Fibroblast of skin of left quadriceps (primary cell): ENCODE measurements at places on chromosomes 1 and 21.

- DNase-seq, result no peak
These were observed 94.0 kb downstream of the SLC35F3 start for GRCh38 chr1:233998456-233998855.

DNA sequence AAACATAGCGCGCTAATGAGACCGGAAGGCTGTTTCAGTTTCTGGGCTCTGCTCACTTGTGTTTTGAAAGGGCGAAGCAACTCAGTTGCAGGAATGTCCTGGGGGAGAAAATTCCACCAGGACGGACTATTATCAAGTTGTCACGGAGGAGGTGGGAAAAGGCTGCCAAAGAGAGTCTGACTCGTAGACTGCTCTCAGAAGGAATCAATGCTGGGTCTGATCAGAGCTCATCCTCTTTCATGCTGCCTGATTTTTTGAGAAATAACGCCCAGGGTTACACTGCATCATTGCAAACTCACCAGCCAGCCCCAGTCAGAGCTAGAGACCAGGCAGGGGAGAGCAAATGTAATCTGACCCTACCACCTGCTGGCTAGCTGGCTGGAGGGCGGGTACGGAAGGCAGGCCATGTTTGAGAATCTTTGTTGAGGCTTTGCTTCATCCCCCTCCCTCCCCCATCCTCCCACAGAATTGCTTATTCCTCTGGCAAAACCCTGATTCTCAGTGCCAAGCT lies 36.4 kb upstream of the BCL9 start:
- DNase-seq, result no peak

DNA sequence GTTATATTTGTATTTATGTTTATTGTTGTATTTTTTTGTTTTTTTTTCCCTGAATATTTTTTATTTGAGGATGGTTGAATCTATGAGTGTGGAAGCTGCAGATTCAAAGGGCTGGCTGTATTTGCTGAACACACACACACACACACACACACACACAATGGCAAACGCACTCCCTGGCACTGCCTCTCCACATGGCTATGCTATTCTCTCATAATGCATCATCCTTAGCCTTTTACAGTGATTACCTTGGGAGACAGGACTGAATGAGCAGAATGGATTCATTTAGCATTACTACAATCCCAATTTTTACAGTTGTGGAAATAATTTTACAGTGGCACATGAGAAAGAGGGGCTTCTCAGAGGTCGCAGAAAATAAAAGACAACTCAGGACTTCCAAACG lies 390.1 kb downstream of the PCP4 start:
- no peak for DNase-seq

GRCh38 chr1:168897249-168897648 lies 168.2 kb upstream of the DPT start:
- no peak for DNase-seq

DNA sequence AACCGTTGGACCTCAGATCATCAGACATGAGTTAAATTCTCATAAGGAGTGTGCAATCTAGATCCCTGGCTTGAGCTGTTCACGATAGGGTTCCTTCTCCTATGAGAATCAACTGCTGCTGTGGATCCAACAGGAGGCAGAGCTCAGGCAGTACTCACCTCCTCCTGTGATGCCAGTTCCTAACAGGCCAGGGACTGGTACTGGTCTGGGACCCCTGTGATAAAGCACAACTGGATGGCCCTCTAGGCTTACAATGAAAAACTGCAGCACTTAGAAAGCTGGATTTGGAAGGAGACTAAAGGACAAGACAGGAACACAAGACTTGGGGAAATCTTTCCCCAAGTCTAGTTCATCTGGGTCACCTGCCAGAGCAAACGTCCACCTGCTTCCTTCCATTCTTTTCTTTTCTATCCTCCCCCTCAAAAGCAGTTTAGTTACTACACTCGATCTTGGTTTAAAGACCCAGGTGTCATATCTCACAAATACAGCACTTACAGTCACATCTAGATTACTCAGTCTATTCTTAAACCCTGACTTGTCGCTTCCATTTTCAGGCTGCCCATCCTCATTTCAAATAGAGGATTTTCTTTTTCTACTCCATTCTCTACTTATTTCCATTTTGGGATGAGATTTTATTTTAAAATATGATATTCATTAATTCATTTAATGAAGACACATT lies 59.8 kb downstream of the PTPN14 start:
- no peak for DNase-seq

GRCh38 chr1:41348394-41348793 lies 12.8 kb upstream of the FOXO6 start:
- DNase-seq, result no peak

- DNase-seq, result no peak
These were observed 29.2 kb upstream of the OR2B11 start for GRCh38 chr1:247487057-247487456.

DNA sequence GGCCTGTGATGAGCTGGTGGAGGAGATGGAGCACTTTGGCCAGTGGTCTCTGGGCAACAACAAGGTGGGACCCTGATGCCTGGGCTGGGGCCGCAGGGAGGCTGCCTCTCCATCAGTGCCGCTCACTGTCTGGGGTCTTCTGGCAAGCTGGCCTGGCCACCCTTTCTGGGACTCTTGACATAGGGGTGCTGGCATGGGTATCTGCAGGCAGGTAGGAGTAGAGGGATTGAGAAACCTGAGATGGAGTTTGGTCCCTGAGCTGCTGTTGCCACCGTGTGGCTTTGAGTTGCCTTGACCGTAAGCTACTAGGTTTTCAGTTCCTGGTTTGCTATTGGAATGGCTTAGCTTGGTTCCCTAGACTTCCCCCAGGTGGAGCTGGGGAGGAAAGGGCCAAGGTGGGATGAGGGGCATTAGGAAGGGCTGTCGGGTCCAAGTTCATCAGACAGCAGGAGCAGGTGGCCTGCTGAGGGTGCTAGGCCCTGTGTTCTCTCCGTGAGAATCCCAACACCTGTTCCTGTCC lies 13.2 kb upstream of the MFN2 start:
- DNase-seq, result no peak

DNA sequence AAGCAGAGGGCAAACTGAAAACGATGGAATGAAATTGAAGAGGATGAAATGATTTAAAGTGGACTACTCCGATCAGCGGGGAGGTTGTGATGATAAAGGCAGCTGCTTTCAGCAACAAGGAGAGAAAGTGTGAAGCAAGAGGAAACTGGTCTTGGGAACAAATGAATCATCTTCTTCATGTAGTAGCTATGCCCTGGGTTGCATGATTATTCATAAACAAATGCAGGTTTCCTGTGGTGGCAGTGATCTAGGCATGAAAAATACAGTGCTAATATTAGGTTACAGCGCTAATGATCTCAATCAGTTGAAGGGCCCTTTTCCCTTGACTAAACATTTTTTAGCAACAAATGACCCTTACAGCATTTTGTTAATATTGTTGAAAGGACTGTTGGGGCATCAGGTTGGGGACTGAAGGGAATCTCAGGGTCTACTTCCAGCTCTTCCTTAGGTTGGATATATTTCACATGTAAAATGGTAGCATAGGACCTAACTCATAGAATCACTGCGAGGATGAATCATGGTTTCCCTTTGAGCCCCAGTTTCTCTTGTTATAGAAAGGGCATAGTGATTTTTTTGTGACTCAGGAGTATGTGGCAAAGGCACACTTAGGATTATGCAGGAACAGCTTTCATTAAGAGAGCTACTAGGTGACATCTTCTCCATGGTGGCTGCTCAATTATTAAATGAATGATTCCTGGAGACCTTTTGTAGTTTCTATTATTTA lies 1.9 kb upstream of the ZFYVE9 start:
- DNase-seq, result peak; percentile 46

- DNase-seq, result no peak
These were observed 34.2 kb downstream of the SYF2 start for GRCh38 chr1:25197982-25198662.

GRCh38 chr1:46492871-46493270 lies 3.2 kb downstream of the DMBX1 start:
- no peak for DNase-seq

DNA sequence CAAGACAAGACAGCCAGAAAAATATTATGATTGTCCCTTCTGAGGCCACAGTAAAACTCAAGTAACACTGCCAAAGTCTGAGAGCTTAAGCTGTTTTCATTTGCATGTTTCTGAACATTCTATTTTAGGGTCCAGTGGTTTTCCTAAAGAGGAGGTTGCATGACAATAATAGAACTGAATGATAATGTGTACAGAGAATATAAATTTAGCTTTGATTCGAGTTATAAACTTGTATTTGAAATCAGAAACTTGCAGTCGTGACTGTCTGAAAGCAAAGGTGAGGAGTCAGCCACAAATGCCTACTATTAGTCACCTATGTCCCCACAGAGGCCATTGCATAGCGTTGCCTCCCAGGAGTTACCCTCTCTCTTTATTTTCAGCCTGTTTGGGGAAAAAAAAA lies 363.1 kb upstream of the ADGRL2 start:
- DNase-seq, result no peak

DNA sequence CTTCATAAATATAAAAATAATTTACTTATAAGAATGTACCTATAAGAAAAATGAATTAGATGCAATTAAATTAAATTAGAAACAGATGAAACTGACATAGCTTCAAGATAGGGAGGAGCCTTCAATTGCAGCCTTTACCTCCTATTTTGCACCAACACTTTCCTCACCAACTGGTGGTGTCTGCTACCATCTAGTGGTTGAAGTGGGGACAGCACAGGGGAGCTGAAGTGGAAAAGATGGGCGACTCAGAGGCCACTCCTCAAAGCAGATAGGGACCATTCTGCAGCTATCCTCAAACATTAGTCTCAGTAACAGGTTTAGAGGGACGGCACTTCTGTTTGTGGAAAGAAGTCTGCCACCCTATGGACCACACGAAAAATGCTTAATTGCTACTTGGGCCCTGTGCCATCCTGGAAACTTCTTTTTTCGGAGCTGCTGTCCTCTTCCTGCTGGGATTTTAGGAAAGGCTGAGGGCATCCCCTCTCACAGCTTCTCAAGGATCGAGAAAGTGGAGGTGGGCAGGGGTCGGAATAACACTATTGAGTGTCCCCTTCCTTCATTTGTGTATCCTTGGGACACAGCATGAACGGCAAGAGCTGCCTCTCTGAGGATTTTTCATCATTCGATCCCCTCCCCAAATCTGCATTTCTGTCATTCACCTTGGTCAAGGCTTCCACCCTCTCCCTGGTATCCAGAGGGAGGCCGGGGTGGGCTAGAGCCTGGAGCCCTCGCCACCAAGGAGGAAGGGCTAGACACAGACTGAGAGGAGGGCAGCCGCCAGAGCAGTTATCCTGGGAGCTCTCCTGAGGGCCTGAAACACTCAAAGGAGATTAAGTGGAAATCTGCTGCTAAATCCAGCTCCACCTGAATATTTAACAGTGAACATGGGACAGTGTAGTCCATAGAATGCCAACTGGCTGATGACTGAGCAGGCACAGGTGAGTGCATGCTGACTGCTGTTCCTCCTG lies 9.6 kb downstream of the PROK1 start:
- peak; percentile 71 for DNase-seq

GRCh38 chr1:8660411-8660828 lies 157.0 kb downstream of the RERE start:
- peak; percentile 79 for DNase-seq
